ENCODE measurements at places on chromosomes 6 and 20.

- H3K4me1 ChIP-seq: peaks cover 79% of the 10 kb centered on the region
- H3K4me3 ChIP-seq: no peak overlapping the region
- H3K27me3 ChIP-seq: no peaks in the 10 kb centered on the region
These were observed 47.8 kb upstream of the NT5E start for GRCh38 chr6:85402071-85402470.

- no peak overlapping the region for H3K27ac ChIP-seq
- DNase-seq: no peak
- no peaks in the 10 kb centered on the region for H3K4me1 ChIP-seq
- no peaks in the 10 kb centered on the region for H3K27me3 ChIP-seq
- no peaks in the 10 kb centered on the region for H3K36me3 ChIP-seq
These were observed 136.2 kb upstream of the TAB2 start for GRCh38 chr6:149181304-149181703.

DNA sequence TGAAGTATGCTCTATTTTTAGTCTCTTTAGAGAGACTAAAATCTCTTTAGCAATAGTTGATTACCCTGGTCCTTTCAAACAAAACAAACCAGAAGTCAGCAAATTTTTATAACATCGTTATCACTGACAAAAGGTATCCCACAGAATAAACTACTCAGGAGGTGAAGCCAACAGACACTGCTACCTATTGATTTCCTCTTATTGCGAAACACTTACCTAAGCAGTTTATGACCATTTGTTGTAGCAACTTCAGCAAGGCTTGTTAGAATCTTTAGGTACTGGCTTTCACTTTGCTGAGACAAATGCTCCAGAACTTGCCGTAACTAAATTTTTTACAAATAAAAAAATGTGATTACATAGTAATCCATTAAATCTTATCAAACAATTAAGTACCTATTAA is 64.4 kb downstream of the HACE1 start:
- no peaks in the 10 kb centered on the region for H3K27me3 ChIP-seq
- H3K36me3 ChIP-seq: peaks cover 6% of the 10 kb centered on the region
- DNase-seq: no peak
- peaks cover 2% of the 10 kb centered on the region for H3K4me1 ChIP-seq

DNA sequence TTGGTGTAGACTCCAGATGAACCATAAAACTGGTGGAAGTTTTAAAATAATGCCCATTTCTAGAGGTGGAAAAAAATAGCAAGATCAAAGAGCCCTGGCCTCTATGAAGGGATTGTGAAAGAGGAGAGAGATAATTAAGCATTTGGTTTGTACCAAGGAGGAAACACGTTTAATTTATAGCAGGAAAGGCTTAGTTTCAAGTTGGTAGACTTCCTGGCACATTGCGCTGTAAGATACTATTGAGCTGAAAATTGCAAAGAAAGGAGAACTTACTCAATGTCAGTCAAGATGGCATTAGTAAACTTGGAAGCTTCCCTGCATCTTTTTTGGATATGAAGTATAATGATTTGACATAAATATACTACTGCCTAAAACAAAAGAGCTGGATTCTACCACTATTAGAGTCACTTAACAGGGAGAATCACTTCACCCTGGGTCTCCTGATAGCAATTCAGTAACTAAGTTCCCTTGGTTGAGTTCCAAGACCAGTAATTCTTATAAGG is 24.4 kb downstream of the MARCKS start:
- H3K4me1 ChIP-seq: peaks cover 5% of the 10 kb centered on the region
- no peaks in the 10 kb centered on the region for H3K36me3 ChIP-seq
- no peak overlapping the region for H3K4me3 ChIP-seq
- DNase-seq: no peak

DNA sequence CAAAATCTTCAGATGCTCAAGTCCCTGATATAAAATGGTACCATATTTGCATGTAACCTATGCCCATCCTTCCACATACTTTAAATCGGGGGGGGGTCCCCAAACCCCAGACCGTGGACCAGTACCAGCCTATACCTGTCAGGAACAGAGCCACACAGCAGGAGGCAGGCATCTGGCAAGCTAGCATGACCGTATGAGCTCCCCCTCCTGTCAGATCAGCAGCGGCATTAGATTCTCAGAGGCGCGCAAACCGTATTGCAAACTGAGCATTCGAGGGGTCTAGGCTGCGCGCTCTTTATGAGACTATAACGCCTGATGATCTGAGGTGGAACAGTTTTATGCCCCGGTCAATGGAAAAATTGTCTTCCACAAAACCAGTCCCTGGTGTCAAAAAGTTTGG is 30.7 kb downstream of the FGD2 start:
- no peaks in the 10 kb centered on the region for H3K36me3 ChIP-seq
- no peak overlapping the region for H3K27ac ChIP-seq
- H3K4me1 ChIP-seq: peaks cover 6% of the 10 kb centered on the region

GRCh38 chr6:24480705-24481104 is 8.7 kb downstream of the GPLD1 start:
- no peak overlapping the region for H3K4me3 ChIP-seq
- H3K4me1 ChIP-seq: no peaks in the 10 kb centered on the region
- no peaks in the 10 kb centered on the region for H3K36me3 ChIP-seq
- H3K27ac ChIP-seq: no peak overlapping the region
- no peaks in the 10 kb centered on the region for H3K27me3 ChIP-seq

DNA sequence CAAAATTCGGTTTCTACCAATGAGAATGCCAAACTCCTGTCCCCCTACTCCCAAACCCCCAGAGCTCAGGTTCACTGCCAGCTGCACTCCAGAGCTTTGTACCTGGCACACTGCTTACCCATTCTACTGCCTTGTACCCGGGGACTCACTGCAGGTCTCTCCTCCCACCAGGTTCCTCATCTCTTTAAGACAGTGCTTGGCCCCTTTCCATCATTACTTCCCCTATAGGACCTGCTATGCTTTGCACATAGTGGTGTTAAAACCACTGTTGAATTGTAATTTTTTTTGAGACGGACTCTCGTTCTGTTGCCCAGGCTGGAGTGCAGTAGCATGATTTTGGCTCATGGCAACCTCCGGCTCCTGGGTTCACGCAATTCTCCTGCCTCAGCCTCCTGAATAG is 25.9 kb downstream of the LYRM4 start:
- H3K4me1 ChIP-seq: peaks cover 20% of the 10 kb centered on the region
- no peak for DNase-seq
- H3K4me3 ChIP-seq: no peak overlapping the region
- H3K27me3 ChIP-seq: no peaks in the 10 kb centered on the region
- 0 out of 2 replicates have a peak, but pooled peaks cover 7% of the 10 kb centered on the region for H3K36me3 ChIP-seq

- no peaks in the 10 kb centered on the region for H3K27me3 ChIP-seq
- H3K4me1 ChIP-seq: no peaks in the 10 kb centered on the region
- H3K4me3 ChIP-seq: no peak overlapping the region
- H3K36me3 ChIP-seq: no peaks in the 10 kb centered on the region
- H3K27ac ChIP-seq: no peak overlapping the region
These were observed 158.6 kb downstream of the RNF144B start for GRCh38 chr6:18545726-18546125.

Measured in SJSA1 (cell line).